ENCODE measurements at places on chromosomes 1 and 21.

GRCh38 chr21:31688603-31689368 is 29.3 kb downstream of the SOD1 start:
- no peak for DNase-seq

GRCh38 chr1:44685881-44686280 is 11.4 kb downstream of the ARMH1 start:
- DNase-seq = no peak

DNA sequence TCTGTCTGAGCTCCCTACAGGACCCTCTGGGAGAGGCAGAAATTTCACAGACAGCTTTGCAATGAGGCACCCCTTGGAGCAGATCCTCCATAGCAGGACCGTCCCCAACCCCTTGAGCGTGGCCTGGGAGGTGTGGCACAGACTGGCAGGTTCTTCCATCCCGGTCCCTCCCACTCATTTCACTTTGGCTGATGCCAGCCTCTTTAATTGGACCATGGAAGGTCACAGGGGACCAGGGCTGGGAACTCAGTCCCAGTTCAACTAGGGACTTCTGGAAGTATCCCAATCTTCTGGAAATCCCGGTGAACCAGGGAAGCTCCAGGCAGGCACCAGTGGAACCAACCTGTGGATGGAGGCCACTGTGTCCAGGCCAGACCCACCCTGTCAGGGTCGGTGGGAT is 83.7 kb downstream of the SPSB1 start:
- no peak for DNase-seq

DNA sequence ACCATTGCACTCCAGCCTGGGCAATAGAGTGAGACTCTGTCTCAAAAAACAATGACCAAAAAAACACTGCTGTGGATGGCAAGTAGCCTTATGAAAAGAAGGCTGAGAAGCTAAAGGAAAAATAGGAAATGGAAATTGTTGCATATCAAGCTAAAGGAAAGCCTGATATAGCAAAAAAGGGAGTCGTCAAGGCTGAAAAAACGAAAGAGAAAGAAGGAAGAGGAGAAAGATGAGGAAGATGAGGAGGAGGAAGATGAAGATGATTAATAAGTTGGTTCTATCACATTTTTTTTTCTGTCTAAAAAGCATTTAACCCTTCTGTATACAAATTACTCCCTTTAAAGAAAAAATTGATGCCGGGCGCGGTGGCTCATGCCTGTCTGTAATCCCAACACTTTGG is 10.2 kb upstream of the PRDX1 start:
- no peak for DNase-seq

DNA sequence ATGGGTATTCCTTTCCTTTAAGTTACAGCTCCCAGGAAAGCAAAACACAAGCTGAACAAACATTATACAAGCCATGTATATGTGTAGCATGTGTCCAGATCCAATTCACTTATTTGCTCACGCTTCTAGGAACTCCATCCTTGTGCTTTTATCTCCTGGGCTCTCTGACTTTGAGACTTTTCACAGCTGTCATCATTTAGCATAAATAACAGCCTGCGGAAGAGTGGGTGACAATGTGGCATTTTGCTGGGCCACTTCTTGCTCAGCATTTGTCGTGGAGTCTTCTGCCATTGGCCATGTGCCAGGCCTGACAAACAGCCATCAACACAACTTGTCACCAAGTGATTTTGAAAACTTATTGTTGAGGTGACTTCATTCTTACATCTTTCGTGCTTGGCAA is 164.3 kb downstream of the KIF26B start:
- no peak for DNase-seq

GRCh38 chr1:178539291-178539690 is 26.4 kb downstream of the TEX35 start:
- DNase-seq = no peak

DNA sequence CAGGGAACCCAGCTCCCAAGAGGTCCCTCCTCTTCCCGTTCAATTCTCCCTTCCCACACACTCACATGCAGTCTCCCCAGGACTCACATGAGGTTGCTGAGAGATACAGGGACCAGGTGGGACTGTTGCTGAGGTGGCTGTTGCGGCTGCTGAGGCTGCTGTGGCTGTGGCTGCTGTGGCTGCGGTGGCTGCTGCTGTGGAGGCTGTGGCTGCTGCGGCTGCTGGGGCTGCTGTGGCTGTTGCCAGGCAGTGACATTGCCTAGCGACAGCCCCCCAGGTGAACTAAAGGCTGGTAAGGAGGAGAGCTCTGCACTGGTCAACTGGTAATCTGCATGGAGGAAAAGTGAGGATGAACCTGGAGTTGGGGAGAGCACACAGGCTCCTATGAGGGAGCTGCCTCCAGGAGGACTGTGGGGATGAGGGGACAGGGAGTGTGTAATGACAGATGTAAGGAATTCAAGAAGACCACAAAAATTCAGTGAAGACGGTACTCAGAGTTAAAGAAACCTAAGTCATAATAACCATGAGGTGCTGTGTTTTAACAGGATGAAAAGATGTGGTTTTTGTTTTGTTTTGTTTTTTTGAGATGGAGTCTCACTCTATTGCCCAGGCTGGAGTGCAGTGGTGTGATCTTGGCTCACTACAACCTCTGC is 31.8 kb downstream of the MEF2D start:
- no peak for DNase-seq

GRCh38 chr1:111241797-111242196 is 14.3 kb downstream of the CHI3L2 start:
- no peak for DNase-seq

DNA sequence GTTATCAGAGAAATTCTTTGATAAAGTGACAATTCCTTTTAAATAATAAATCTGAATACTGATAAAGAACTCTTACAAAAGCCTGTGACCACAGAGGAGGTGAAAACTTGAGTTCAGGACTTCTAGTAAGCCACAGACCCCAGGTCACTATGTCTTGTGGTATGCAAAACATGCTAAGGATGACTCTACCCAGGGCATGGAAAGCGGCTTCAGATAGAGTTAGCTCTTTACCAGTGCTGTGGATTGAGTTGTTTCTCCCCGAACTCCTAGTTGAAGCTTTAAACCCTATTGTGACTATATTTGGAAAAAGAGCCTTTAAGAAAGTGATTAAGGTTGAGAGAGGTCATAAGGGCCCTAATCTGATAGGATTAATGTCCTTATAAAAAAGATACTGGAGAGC is 42.3 kb downstream of the HLX start:
- no peak for DNase-seq

DNA sequence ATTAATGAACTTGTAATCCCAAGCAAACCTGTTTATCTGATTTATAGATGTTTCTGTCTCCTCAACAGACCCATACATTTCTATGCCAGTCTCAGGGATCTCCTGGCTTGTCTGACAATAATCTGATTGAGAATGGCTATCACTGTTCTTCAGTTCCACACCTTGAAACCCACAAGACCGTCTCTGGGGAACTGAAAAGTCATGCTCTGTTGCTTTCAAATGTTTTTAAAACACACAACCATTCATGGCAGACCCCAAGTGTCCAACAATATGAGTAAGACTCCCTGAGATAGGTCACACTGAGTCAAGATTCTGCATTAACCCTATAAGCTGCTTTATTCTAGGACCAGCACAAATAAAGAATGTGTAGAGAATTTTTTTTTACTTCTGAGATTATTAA is 611.2 kb upstream of the PLXNA2 start:
- no peak for DNase-seq

- DNase-seq = no peak
Observed at GRCh38 chr1:37410815-37411214, 63.6 kb upstream of the ZC3H12A start.

GRCh38 chr1:100358210-100358609 is 5.9 kb downstream of the CDC14A start:
- peak; percentile 24 for DNase-seq

GRCh38 chr1:30088594-30088993 is 634.8 kb downstream of the MATN1 start:
- no peak for DNase-seq

DNA sequence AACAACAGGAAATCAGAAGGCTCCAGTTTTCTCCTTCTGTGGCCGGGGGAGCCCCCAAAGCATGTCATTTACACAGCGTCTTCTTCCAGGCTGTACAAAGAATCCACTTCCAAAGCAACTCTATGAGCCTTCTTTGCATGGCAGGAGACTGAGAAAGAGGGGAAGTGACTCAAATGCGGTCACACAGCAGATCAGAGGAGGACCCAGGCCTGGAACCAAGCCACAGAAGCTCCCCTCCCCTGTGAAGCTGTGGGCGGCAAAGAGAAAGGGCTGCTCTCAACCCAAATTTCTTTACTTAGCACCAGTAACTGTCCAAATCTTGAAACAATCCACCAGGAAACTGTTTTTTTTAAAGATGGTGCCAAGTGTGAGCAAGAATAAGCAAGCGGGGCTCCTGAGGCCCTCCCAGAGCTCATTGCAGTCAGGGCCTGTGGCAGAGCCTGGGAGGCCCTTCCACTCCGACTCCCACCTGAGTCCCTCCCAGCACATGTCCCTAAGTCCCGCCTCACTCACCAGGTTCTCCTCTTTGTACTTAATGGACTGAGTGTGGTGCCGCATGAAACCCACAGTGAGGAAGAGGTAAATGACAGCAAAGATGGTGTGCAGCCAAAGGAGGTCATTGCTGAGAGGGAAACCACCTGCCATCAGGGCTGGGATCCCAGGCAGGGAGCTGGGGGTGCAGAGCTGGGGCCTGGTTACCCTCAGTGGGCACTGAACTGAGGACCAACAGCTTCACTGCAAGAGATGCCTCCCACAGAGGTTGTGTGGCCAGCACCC is 15.9 kb downstream of the TMEM63A start:
- DNase-seq = peak; percentile 81

DNA sequence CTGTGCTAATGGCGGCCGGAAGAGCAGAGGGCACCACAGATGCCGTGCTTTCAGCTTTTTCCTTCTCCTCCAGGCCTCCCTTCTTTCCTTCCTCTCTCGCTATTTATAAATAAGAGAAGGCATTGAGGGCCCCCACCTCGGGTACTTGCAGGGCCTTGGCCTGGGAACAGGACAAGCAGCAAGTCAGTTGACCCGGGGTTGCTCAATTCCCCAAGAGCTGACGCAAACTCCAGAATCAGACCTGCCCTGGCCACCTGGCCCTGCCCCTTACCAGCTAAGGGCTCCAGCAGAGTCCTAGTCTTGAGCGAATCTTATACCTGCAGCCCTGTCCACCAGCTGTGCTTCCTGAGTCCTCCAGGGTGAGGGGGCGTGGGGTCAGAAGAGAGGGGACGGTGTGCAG is 13.5 kb downstream of the TNFRSF1B start:
- no peak for DNase-seq

DNA sequence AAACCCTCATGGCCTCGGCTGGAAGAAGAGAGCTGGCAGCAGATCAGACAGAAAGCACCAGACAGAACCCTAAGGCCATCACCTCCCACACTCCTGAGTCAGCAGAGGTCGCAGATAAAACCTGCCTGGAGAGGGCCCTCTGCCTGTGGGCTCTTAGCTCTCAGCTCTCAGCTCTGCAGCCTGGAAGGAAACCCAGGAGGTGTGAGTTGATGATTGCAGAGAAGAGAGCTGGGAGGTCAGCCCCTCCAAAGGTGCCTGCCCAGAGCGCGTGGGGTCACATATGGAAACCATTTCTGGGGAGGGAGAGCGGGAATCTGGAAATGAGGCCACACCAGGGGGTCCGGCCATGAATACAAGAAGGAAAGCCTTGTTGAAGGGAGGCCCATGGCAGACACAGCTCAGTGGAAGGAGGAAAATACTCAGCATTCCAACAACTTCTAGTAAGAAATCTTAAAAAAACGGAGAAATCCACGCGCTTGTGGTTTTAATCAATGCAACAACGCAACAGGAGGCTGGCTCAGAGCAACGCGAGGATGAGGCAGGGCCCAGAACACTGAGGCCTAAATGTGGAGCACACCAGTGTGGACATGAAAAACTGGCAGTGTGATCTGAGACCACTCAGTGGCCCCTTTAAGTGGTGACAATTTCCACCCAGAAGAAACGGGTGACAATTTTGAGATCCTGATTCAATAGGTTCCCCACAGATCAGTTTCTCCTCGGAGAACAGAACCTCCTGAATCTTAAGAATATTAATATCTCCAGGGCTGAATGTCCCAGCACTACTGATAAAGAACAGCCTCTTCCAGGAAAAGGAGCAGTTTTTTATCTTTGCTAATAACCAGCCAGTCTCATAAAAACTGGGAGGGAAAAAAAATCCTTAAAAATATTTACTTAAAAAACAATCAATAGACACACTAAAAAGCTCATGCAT is 45.7 kb downstream of the PSMG1 start:
- no peak for DNase-seq

DNA sequence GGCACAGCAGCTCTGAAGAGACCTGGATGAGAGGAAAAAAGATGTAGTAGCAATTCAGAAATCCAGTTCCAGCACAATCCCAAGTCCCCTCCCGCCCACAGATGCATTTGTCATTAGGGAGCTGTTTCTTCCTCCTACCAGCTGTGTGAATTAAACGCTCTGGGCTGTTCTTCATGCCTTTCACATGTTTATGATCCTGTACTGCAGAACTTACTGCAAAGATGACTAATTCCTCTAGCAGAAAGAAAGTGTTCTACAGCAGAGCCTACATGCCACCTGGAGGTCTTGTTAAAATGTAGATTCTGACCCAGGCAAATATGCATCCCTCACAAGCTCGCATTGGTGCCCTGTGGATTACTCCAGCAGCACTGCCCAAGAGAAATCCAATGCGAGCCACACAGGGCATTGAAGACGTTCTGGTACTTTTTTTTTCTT is 6.5 kb downstream of the ENO1 start:
- DNase-seq = no peak

GRCh38 chr1:40392221-40392620 is 18.7 kb downstream of the SMAP2 start:
- DNase-seq = no peak

GRCh38 chr1:164895026-164895912 is 336.3 kb downstream of the PBX1 start:
- DNase-seq = no peak

- no peak for DNase-seq
Observed at GRCh38 chr21:35298757-35299156, 249.7 kb upstream of the RUNX1 start.

- DNase-seq = no peak
Observed at GRCh38 chr1:112935461-112936111, 20.4 kb downstream of the SLC16A1 start.

- DNase-seq = no peak
Observed at GRCh38 chr21:27840262-27840661, 873.4 kb upstream of the ADAMTS5 start.

DNA sequence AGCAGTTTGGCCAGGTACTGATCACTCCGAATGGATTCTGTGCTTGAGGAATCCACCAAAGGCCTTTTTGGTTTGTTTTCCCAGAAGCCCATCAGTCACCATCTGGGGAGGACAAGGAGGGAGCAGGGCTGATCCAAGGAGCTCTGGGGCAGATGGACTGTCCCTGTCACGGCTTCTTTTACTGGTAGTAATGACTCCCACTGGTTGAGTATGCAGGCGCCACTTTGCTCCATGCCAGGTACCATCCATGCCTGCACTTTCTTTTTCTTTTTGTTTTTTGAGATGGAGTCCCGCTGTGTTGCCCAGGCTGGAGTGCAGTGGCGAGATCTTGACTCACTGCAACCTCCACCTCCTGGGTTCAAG is 101.7 kb downstream of the UBIAD1 start:
- no peak for DNase-seq

GRCh38 chr1:52907812-52908153 is 13.8 kb downstream of the ECHDC2 start:
- DNase-seq = no peak

GRCh38 chr1:234600418-234601281 is 9.3 kb downstream of the IRF2BP2 start:
- DNase-seq = no peak

- DNase-seq = no peak
Observed at GRCh38 chr1:46218443-46218842, 15.3 kb downstream of the LURAP1 start.
